Posterior cingulate gyrus (tissue), 11 donors: ENCODE measurements at places on chromosomes 3 and 15.
A peak's percentile ranks its signal among the peaks of the same experiment; 100 is the strongest.

DNA sequence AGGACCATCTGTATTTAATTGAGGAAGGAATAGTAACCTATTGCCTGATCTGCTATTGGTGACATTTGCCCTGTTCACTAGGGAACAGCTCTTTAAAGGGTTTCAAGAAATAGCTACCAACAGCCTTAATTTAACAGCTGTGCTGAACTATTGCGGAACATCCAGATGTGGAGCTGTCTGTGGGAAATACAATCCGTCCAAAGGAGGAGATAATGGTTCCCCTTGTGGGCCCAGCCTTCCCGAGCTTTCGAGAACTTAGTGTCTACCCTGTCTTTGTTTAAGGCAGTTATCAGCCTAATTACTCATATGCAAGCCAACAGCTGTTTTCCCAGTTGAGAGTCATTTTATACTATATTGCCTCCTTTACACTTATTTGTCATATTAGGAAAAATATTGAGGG, 398.6 kb downstream of the WDR72 start:
- no peak for DNase-seq

- no peak for DNase-seq
These were observed 613.6 kb upstream of the CBLB start for GRCh38 chr3:106482451-106482850.

- no peak for DNase-seq
These were observed 337.8 kb upstream of the NR2E3 start for GRCh38 chr15:71472566-71472965.

- no peak for DNase-seq
These were observed 3.4 kb downstream of the FSD2 start for GRCh38 chr15:82802497-82802896.

DNA sequence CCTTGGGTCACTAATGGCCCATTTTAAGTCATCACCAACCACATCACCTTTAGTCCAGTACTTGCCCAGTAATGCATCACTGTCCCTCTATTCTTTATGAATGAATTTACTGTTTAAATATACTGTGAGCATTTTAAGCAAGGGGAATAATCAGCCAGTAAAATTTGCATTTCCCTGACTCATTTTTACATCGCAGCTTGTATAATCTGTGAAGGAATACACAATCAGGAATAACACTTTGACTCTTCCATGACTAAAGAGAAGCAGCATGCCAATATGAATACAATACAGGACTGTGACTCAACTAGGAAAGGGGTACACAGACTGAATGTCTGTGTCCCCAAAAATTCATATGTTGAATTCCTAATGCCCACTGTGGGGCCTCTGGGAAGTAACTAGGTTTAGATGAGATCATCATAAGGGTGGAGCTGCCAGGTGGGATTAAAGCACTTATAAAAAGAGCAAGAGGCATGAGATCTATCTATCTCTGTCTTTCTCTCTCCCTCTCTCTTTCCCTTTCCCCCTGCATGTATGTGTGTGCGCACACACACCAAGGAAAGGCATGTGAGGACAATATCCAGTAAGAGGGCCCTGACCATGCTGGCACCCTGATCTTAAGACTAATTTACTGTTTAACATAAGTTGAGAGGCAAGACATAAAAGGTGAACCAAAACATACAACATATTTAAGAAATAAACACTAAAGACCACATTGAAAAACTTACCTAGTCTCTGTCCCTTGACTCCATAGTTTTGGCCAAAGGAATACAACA, 12.1 kb downstream of the B4GALT4 start:
- DNase-seq = no peak

DNA sequence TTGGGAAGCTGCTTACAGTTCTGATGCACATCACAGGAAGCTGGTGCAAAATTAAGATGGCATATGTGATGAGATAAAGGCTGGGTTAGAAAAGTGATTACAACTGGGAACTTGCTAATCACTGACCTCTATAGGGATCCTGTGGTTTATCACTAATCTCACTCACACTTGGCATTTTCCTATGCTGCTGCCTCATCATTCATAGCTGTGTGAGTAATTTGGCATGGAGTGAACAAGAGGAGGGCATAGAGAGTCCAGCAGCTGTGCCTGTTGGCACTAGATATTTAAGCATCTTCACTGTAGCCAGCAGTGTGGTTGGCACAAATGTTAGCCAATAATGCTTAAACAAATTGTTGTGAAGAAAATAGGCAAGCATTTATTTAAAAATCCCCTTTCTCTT, 217.7 kb upstream of the CGNL1 start:
- DNase-seq = peak; percentile 10

DNA sequence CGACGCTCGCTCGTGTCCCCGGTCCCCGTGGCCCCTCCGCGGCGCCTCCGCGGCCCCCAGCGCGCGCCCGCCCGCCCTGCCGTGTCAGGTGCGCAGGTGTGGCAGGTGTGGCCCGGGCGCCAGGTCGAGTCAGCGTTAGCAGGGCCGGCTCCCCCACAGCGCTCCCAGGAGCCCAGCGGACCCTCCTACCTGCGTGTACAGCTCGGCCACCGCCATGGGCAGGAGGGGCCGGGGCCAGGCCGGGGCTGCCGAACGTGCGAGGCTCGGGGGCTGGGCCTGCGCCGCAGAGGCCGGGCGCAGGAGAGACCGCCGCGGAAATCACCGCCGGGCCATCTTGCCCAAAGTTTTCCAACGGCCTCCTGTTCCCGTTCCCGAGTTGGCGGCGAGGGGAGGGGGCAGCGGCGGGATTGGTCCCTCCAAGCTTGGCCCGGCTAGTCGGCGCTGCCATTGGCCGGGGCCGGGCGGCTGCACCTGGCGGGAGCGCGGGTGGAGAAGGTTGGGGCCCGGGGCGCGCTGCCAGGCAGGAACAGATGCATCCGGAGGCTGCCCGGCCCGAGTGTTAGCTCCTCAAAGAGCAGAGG, at the start of gene MYO5C:
Gene MYO5C, minus strand, starts transcription at position 384 of the 581 bp plus-strand sequence. Its CDS starts 168 bp downstream, at position 216.
- no peak for DNase-seq

- no peak for DNase-seq
These were observed 25.4 kb downstream of the SEMA6D start for GRCh38 chr15:47742742-47743141.

- DNase-seq = no peak
These were observed 60.4 kb upstream of the COL6A6 start for GRCh38 chr3:130456540-130456939.

- no peak for DNase-seq
These were observed 66.0 kb downstream of the DNAJB8 start for GRCh38 chr3:128400671-128401070.

DNA sequence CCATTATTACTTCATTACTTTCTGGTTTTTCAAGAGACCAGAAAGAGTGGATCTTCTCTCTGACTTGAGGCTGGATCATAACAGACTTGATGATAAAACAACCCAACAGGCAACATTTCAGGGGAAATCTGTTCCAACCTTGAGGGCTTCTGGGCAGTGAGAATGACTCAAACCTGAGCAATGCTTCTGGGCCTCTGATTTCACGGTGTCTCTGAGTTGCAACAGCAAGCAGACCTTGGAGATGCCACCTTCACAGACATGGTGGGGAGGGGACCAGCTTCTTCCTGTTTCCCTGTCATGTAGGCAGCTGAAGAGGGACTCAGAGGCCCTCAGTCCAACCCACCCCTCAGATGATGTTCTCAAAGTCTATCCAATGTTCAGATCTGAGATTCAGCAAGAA, 104.0 kb downstream of the ABHD5 start:
- no peak for DNase-seq

- peak; percentile 34 for DNase-seq
These were observed 85.6 kb downstream of the PDCD6IP start for GRCh38 chr3:33883951-33884561.

DNA sequence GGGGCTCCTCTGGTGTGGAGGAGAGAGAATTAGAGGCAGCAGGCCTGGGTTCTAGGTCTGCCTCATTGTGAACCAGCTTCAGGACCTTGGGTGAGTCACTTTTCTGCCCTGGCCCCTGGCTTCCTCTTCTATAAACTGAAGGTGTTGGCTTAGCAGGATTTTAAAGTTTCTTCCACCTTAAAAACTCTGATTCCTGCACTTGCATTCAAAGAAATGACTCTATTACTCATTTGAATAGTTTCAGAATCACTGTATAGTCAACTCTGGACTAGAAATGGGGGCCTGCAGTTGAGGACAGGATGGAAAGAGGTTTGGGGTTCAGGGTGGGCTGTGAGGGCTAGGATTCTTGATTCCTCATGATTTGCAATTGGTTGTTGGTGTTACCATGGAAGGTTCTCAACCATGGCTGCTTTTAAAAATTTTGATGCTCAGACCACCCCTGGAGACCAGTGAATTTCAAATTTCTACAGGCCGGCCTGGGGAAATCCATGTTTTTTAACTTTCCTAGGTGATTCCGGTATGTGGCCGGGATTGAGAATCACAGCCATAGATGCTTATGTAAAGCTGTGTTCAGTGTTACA, 19.9 kb downstream of the SMAD3 start:
- no peak for DNase-seq

DNA sequence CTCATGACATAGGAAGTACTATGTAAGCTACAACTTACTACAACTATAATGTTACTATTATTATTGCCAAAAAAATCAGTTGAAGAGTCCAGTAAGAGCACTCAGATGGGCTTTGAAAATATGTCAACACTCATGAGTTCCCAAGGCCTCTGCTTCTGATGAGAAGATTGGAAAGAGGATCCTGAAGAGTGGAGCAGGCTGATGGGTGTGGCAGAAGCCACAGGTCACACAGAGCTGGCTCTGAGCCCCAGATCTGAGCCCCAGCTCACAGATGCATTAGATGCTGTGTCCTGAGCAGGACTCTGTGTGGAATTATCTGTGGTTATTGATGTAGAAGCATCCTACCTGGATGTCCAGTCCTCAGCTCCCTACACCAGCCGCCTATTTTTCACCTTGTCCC, 65.6 kb downstream of the SPSB4 start:
- no peak for DNase-seq
